ENCODE measurements at places on chromosomes 4 and X.

- no peak for DNase-seq
Observed at GRCh38 chrX:133639726-133640125, 224.4 kb upstream of the GPC4 start.

GRCh38 chr4:149218672-149219071 lies 597.0 kb downstream of the IQCM start:
- DNase-seq: no peak

DNA sequence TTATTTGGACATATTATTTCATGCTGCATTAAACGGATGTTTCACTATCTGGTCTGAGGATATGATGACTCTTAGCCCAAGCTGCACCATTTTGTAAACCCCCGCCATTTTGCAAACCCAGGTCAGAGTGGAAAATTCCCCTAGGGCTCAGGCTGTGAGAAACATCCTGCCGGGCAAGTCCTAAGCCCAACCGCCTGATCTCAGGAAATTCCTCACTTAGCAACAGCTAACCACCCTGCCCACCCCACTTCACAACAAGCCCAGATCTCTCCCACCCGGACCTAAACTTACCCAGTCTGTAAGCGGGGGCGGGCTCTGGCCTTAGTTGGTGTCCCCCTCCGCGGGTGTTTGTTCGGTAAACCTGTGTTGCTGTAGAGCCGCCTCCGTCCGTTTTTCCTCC lies 2747.1 kb downstream of the PCDH7 start:
- no peak for DNase-seq

- DNase-seq: no peak
Observed at GRCh38 chrX:38563030-38563429, 1.7 kb downstream of the TSPAN7 start.

DNA sequence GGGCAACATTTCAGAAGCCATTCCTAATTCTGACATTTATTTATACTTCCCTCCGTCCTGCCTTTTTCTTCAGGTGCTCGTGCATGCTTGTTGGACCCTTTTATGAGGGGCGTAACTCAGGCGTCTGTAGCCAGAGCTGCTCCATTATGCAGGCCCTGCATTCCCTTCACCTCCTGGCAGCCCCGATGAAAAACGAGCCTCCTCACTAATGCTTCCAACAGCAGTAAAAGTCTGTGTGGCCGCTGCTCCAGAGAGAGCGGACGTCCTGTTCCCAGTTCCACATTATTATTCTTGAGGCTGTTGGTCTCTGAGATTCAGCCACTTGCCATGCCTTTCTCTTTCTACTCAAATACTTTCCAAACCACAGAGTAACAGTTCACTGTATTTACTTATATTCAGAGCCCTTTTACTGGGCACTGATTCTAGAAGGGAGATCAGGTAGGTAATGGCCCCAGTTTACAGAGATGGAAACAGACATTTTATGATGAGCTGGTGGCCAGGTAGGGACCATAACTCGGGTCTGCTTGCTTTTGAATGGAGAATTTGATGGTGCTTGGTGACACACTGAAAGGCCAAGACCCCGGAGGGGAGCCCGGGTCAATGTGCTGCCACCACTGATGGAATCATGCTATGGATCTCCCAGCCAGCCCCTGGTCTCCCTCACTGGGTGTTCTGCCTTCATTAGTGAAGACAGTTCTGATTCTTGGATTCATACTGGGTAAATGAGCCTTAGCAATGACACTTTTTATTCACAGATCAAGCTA lies 101.0 kb downstream of the GATB start:
- peak; percentile 36 for DNase-seq

DNA sequence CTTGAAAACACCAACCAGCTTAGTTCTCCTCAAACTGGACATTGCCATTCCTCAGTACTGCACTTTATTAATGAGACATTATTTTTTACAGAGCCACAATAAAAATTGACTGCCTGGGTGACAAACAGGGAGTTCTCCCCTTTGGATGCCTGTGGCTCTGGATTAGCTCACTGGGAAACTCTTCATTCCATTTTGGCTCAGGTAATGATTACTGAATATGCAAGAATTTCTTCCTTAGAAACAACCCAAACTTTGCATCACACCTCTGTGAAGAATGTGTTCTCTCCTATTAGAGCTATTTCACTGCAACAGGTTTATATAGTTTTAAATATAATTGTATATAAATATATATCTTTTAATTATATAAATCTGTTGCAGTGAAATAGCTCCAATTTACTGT lies 2065.8 kb downstream of the ARAP2 start:
- DNase-seq: no peak

All from fibroblast of gingiva (primary cell).